ENCODE measurements at places on chromosomes 3 and 15.
A peak's percentile ranks its signal among the peaks of the same experiment; 100 is the strongest.

DNA sequence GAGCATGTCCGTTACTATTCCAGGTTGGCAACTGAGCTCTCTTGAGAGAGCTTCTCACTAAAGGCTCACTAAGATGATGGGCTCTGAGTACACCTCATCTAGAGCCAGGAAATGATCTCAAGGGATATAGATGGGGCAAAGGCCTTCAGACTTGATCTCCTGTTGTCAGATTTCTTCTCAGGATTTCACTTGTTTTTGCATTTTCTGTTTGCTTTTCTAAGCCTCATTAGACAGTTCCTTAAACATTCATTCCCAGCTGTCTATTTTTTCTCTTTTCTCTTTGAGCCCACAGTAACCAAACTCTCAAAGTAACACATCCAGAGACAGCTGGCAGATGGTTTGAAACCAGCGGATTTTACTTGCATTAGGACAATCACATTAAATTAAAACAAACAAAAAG, 28.4 kb upstream of the ARL8B start:
- no peak for DNase-seq

DNA sequence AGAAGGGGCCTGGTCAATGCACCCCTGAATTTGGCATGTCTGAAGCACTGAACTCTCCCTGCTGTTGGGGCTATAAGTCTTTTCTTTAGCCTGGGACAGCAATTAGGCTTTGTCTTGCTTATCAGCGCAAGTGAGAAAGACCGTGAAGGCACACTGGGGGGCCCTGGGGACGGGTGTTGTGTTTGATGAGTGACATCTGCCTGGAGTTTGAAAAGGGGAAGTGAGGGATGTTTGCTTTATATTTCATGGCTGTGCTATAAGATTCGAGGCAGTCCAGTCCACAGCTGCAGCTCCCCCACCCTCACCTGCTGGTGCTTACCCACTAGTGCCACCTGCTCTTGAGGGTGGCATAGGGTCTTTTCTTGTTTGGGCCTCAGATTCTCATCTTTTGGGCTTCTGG, 44.8 kb downstream of the CEMIP start:
- no peak for DNase-seq

GRCh38 chr3:97960993-97961766, 11.1 kb downstream of the RIOX2 start:
- no peak for DNase-seq

GRCh38 chr3:15324379-15324808, 8.0 kb downstream of the SH3BP5 start:
- no peak for DNase-seq

- no peak for DNase-seq
These were observed 799.3 kb downstream of the DIPK2A start for GRCh38 chr3:144770915-144771351.

- DNase-seq = no peak
These were observed 837 bp downstream of the CACNA2D3 start for GRCh38 chr3:54123003-54123775.

- DNase-seq = no peak
These were observed 159.2 kb upstream of the PPP2R3A start for GRCh38 chr3:135806317-135806716.

DNA sequence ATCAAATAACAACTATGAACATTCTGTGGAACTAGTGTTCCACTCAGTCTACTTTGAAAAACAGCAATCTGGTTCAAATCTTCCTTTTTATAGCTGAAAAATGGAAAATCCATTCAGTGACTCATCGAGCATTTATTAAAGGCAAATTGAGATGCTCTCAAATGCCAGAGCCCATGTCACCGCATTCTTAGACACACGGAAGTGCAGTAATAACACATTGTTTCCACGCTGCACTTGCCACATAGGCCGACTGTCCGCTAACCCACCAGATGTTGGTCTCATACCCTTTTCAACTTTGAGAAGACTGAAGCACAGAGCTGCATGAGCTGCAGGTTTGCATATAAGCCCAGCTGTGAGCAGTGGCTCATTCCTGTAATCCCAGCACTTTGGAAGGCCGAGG, 95.9 kb downstream of the TMEM266 start:
- DNase-seq = no peak

GRCh38 chr3:156702367-156702766, 28.0 kb downstream of the TIPARP start:
- DNase-seq = no peak

DNA sequence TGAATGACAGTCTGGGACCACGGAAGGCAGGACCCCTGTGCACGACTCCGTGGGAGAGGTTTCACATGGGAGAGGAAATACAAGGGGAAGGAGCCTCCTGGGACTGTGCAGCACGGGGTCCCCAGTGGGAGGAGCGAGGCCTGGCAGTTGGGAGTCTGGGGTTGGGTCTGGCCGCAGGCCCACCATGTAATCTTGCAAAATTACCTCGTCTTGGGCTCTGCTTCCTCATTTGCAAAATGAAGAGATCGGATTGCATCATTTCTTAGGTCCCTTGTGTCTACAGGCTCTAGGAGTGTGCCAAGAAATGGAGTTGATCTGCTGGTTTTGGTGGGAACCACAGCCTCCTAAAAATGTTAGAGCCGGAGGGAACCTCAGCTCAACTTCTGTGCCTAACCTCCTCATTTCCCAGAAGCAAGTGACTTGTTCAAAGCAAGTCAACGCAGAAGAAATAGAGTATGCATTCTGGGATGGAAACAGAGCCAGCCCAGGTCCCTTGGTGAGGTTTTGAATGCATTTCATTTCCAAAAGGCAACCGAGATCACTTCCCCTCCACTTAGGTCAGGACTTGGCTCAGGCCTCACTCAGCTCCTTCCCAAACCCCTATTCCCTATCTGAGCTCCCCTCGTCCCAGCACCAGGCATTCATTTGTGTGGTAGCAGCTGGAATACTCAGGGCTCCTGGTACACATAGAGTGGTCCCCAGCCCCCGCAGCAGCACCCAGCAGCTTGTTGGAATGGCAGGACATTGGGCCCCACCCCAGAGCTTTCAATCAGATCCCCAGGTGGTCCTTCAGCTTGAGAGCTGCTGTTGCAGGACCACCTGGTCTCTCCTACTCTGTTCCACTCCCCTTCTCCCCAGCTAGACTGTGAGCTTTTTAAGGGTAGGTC, 267.7 kb downstream of the XXYLT1 start:
- no peak for DNase-seq

- peak; percentile 86 for DNase-seq
These were observed at the start of gene GPR171 for GRCh38 chr3:151203051-151203420. Gene GPR171 (minus strand): TSS chr3:151203216. CDS start chr3:151199386, 3,830 bp downstream.

- DNase-seq = no peak
These were observed 40.5 kb upstream of the ROPN1 start for GRCh38 chr3:124032311-124032880.

GRCh38 chr3:167913219-167913835, 177.8 kb downstream of the SERPINI1 start:
- DNase-seq = no peak

DNA sequence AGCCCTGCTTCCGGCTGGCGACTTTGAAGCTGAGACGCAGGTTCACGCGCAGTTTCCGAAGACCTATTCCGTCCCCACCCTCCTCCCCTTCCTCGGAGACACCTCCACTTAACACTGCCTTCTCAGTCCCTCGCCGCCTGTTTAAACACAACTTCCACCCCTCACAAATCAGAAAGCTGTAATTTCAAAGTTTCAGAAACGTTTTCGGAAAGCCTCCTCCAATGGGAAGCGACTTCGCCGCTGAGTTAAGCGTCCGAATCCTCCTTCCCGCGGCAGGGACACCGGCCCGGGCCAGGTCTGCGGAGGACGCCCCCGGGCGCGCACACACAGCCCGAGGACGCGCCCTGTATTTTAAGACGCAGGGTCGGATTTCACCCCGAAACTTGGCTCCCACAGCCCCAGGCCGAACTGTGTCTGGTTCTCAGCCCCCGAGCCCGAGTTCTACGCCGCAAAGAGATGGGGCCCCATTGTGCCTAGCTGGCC, 559 bp upstream of the LRRN1 start:
- peak; percentile 7 for DNase-seq

- no peak for DNase-seq
These were observed 104.4 kb downstream of the RPL22L1 start for GRCh38 chr3:170765419-170766078.

DNA sequence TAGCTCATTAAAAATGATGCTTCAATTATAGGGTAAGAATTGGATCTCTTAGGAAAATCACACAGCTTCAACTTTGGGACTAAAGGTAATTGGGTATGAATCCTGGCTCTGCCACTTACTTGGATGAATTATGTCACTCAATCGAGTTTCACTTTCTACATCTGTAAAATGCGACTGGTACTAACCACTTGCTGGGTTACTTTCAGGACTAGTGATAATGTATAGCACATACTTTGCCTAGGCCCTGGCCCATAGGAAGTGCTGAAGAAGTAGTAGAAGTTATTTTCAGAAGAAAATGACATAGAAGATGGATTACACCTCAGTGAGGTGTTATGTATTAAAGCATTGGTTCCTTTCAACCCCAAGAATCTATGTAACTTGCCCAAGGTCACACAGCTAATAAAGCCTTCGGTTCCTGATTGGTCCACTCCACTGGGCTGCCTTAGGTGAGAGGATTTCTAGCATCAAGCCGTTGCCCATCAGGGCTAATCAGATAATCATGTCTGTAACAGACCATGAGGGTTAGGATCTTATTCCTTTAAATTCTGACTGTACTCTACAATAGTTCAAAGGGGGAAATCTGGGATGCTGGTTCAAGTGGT, 29.4 kb upstream of the AP4E1 start:
- DNase-seq = no peak

DNA sequence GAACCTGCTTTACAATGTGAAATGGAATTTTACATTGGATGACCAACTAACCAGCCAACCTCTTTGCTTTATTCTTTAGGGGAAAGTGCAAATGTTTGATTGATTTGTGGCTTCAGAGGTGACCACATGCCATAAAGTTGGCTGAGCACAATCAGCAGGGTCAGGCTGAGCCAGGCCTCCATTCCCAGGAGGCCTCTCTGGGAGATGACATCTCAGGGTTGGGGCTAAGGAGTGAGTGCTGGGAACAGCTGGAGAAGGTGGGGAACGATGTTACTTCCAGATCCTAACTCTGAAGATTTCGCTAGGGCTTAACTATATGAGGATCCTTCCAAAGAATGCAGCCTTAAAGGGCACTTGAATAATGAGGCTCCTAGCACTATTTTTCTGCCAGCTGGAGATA, 131.7 kb downstream of the ATP10A start:
- DNase-seq = no peak

DNA sequence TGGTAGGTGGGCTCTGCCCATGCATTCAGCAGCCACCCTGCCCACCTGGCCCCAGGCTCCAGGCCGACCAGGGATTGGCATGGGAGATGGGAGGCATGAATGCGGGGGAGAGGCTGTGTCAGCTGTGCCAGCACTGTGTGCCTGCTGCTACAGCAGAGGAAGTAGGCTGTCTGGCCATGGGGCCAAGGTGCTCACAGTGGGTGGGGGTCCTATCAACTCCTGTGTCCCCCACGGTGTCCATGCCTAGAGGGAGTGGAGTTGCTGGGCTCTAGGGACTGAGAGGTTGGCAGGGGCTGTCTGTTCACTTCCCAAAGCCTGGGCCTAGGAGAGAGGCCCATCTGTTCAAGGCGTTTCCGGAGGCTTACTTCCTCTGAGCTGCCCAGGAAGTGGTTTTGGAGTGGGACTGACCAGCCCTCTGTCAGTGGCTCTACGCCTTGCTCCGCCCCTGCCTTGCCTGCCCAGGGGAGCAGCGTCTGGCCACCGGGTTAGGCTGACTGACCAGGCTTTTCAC, 5.8 kb downstream of the PRKCD start:
- DNase-seq = no peak

DNA sequence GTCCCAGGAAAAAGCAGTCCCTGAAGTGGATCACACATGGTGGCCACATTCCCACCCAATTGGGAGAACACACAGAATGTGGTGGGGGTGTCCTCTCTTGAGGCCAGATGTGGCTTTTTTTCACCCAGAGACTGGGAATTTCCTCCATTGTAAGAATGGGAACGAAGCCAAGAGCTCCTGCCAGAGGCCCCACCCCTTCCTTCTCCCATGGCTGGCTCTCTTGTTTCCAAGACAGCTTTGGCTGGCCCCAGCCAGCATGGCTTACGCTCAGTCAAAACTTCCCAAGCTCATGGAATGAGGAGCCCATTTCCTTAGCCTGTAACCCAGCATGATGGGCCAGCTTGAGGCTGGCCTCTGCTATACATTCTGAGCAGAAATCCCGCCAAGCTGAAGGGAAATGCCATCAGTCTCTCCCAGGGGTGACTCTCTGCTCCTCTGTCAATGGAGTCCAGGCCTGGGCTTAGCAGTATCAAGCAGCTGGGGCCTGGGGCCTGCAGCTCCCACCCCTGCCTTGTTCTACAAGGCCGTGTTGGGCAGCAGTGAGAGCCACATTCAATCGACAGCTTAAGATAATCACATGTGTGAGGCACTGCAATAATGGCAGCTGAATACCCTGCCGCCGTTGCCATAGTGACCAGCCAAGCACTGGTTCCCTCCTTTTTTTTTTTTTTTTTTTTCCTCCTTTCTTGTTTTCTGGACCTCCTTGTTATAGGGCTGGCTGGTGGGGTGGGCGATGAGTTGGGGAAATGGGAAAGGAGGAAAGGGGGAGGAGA, 142.4 kb downstream of the EPHB1 start:
- DNase-seq = no peak

DNA sequence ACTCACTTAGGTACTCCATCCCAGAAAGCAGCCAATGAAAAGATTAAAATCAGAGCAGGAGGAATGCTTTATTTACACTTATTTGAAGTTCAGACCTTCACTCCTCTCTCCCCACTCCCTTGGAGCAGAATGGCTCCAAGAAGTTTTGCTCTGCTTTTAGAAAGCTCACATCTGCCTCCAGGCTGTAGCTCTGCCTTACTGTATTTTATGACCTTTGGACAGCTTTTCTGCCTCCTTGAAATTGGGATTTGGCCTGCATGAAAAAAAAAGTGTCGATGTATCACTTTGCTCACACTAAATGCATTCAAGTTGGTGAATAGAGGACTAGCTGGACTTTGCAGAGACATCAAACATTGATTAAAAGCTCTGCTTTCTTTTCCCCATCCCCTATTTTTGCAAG, 95.3 kb downstream of the SLC9A9 start:
- no peak for DNase-seq

DNA sequence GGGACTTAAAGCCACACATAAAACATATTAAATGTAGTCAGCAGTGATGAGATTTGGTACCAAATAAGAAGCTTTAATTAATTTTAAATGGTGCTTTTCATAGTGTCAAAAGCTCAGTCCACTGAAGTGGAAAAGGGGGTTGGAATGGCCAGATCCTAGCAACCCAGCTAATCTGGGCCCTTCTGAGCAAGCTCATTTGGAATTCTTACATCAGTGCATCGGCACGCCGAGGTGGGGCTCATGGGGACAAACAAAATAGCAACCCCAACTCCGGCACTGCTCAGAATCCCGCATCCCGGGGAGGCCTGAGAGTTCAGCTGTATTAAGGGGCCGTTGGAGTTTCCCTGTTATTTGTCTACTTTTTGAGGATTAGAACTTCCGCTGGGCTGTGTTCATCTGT, 526.4 kb downstream of the SOX2 start:
- DNase-seq = no peak

DNA sequence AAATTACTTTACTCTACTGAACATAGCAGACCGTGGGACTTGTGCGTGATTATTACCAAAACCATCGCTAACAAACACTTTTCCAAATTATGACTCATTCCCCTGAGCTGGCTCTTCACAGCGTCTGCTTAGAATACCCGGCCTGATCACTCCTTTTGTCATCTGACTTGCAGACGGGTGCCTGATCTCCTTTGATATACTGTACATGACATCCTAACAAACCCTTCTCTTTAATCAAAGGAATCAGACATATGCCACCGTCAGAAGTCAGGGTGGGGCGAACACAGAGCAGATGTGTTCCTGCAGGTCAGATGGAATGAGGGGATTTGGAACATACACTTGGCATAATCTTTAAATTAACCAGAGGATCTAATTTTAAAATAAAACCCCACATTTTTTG, 48.5 kb upstream of the SH3GL3 start:
- no peak for DNase-seq

- DNase-seq = no peak
These were observed 216.6 kb downstream of the XXYLT1 start for GRCh38 chr3:195054311-195054710.
